GM12891 (cell line): ENCODE measurements at places on chromosomes 4 and X.

GRCh38 chrX:112555831-112556230, 123.9 kb downstream of the LHFPL1 start:
- DNase-seq, result no peak

GRCh38 chr4:136893573-136893972, 638.7 kb downstream of the PCDH18 start:
- no peak for DNase-seq

DNA sequence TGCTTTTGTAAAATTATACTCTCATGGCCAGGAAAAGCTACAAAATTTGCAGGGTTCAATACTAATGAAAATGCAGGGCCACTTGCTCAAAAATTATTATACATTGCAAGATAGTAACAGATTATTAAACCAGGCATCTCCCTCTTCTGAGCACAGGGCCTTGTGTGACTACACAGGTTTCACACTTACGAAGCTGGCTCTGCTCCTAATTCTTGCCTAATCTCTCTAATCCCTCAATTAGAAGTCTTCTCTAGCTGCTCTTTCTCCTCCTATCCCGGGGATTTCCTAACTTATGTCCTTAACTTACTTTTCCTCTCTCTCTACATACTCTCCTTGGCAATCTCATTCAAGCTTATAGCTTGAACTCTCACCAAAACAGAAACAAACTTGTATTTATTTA, 168.3 kb downstream of the AREG start:
- no peak for DNase-seq

GRCh38 chr4:76714226-76714625, 183.7 kb downstream of the SOWAHB start:
- DNase-seq, result no peak

DNA sequence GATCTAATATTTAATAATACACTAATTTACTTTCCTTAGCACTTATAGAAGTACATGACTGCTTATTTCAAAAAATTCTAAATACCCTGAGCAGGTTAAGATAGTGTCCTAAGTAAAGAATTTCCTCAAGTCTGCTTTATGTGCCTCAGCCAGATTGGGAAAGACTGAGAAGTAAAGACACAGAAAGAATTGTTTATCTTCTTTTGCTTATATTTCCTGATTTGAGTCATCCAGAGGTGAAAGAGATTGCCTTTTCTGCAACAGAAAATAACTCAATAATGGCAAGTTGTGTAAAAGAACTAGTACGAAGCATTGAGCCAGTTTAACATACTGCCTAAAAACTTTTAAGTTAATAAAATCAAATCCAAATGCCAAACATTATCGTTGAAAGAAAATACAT, 45.0 kb downstream of the NAF1 start:
- DNase-seq, result no peak

- no peak for DNase-seq
Observed at GRCh38 chrX:1727531-1728027, 112.7 kb downstream of the ASMT start.

DNA sequence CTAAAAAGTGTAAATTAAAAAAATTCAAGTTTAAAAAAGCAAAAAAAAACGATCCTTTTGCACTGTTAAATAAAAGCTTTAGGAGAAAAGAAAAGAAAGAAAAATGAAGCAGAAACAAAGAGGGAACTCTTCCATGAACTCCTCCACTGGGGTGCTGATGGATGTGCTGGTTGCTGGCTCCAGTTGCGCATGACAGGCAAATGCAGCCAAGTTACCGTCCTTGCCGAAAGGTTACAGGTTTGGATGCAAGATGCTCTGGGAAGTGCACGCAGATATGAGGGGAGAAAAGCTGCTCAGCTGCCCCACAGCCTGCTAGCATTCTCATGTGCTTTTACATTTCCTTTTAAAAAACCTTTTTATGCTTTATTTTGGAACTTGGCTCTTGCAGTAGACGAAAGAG, 58.5 kb downstream of the HADH start:
- no peak for DNase-seq

GRCh38 chrX:154366666-154367055, 7.8 kb downstream of the FLNA start:
- DNase-seq, result no peak

DNA sequence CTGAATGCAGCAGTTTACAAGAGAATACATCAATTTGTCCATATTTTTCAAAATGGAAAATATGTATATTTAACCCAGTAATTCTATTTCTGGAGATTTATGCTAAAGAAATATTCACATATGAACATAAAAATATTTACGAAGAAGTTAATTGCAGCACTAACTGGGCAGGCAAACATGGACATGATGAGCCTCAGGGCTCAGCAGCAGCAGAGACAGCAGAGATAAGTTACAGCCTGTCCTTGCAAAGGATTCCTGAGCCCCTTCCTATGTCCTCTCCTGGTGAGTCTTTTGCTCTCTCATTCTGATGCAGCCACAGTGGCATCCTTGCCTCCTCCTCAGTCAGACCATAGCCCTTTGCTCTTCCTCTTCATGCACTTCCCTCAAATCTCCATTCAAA, 680.6 kb upstream of the CPEB2 start:
- DNase-seq, result no peak

DNA sequence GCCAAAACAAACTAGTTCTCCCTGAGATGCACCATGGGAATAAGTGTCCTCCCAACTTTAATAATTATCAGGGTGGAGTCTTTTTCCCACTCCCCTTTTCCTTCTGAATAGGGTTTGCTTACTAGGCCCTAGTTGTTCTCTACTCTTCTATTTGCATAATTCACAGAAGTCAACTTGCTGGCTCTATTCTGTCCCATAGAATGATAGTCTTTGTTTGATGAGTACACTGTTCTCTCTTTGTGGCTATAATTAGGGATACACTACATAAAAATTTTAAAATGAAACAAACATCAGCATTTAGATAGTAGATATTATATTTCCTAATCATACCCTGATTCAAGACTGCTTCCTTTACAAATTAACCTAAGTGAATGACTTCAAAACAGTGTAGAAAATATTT, 10.3 kb downstream of the PDHA2 start:
- no peak for DNase-seq

DNA sequence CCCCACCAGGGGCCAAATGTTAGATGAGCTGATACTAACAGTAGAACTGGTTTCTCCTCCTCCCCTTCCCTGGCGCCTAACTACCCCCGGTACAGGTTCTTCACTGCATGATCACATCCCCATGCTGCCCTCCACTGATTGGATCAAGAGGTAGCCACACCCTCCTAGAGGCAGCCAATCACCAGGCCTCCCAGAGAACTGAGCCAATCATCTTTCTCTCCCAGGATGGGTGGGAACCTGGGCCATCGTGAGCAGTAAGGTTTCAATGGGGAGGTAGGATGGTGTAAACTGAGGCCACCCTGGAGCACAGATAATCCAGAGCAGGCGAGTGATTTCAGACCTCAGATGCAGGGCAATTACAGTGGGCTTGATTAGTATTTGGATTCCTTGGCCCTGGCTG, 64.2 kb downstream of the PPP2R2C start:
- DNase-seq, result no peak

DNA sequence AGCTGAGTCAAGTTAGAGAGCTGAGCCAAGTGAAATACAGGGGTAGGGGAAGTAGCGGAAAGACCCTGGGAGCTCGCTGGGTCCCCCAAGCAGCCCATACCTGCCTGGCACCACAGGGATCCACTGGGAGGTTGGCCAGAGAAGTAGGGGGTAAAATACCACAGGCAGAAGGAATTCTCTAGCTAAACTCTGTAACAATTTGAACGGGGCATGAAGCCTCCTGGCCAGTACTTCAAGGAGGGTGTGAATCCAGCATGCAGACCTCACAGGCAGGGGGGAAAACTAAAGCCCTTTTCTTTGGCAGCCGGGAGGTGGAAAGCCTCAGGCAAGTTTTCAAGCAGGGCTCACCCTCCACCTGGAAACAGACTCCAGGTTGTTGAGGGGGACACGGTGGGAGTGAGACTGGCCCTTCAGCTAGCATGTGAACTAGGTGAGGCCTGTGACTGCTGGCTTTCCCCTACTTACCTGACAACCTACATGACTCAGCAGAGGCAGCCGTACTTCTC, 3.7 kb upstream of the UGT2A1 start:
- DNase-seq, result no peak

GRCh38 chr4:87970121-87970520, 5.4 kb upstream of the SPP1 start:
- DNase-seq, result no peak

- no peak for DNase-seq
Observed at GRCh38 chrX:119694601-119695534, 1.9 kb upstream of the SEPTIN6 start.

- no peak for DNase-seq
Observed at GRCh38 chr4:30912098-30912714, 192.0 kb downstream of the PCDH7 start.

DNA sequence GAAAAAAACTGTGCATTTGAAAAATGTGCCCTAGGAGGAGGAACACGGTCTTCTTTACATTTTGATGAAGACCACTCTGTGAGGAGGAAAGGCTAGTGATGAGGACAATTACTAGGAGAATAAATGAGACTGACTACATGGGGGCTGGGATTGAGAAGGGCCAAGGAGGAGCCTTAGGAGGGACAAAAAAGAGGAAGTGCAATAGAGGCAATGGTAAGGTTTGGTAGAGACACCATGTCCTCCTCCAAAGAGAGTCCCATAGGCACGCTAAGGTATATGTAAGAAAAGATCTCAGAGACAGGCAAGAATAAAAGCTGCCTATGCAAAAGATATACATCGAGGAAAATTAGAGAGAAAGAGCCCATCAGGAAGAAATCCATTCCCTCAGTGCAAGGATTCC, 336.5 kb upstream of the SFRP2 start:
- no peak for DNase-seq
